ENCODE measurements at places on chromosomes 2 and 18.
A peak's percentile ranks its signal among the peaks of the same experiment; 100 is the strongest.

GRCh38 chr2:9536504-9536903 is 19.1 kb downstream of the ADAM17 start:
- peak; percentile 60 for DNase-seq

DNA sequence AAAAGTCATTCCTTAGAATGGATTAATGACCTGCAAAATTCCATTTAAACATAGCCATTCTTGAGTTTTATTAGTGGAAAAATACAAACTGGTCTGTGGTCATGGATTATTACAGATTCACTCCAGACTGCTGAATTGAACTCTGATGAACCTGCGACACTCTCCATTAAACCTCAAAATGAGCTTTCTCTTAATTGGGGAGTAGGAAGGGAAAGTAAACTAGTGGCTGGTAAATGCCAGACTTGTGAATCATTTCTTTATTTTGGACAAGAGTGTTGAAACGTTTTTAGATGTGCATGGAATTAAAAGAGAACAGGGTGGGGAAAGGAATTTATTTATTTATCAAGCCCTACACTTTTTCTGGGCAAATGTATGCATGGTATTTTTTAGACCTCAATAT is 321.2 kb upstream of the FANCL start:
- no peak for DNase-seq

DNA sequence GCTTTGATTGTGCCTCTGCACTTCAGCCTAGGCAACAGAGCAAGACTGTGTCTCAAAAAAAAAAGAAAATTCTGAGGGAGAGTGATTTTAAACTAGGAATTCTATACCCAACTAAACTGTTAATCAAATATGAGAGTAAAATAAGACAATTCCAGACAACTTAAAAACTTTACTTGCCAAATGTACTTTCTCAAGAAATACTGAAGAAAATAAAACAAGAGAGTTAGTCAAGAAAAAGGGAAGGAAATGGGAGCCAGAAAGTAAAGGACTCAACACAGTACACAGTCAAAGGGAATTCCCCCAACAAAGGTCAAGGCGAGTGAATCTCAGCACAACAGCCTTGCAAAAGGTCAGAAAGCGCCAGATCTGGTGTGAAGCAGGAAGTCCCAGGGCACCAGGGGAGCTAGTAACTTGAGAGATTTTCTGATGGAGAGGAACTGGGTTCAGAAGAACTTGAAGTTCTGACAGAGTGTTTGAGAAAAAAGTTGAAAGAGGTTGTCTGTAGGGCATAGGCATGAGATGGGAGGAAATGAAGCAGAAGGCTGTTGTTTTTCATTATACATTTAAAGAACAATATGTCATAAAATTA is 22.6 kb upstream of the TBC1D8 start:
- no peak for DNase-seq

- no peak for DNase-seq
Measured at GRCh38 chr18:57519668-57520424, 66.7 kb downstream of the FECH start.

DNA sequence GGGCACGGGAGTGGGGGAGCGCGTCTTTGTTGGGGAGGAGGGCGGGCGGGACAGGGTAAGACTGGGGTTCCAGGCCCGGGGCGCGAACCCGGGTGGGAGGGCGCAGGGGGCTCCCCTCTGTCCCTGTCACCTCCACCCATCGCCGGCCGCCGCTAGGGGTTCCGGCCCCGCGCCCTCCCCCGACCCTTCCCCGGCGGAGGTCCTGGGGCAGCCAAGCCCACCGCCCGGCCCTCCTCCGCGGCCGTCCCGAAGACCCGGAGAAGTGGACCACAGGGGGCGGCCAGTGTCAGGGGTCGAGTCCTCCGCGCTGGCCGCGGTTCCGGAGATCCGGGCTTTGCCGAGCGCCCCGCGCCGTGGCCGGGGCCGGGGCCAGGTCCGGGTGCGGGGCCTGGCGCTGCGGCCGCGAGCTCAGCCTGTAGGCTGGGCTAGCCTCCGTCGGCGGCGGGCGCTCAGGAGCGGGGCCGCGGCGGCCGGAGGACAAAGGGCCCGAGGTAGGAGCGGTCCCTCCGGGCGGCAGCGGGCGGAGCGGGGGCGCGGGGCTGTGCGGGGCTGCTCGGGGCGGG is 16.6 kb upstream of the E2F6 start:
- DNase-seq, result no peak

DNA sequence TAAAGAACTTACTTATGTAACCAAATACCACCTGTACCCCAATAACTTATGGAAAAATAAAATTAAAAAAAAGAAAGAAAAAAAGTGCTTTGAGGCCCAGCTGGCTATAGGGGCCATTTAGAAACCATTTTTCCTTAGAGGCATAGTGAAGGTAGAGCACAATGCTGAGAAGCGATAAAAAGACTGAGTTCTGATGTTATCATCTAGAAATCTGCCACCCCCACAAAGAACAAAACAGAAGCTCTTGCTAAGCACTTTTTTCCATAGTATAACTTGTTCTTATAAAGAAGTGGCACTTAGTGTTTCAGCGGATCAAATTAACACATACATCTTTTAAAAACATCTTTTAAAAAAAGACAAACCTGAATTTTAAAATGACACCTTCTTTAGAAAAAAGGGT is 51.4 kb downstream of the ICOS start:
- no peak for DNase-seq

DNA sequence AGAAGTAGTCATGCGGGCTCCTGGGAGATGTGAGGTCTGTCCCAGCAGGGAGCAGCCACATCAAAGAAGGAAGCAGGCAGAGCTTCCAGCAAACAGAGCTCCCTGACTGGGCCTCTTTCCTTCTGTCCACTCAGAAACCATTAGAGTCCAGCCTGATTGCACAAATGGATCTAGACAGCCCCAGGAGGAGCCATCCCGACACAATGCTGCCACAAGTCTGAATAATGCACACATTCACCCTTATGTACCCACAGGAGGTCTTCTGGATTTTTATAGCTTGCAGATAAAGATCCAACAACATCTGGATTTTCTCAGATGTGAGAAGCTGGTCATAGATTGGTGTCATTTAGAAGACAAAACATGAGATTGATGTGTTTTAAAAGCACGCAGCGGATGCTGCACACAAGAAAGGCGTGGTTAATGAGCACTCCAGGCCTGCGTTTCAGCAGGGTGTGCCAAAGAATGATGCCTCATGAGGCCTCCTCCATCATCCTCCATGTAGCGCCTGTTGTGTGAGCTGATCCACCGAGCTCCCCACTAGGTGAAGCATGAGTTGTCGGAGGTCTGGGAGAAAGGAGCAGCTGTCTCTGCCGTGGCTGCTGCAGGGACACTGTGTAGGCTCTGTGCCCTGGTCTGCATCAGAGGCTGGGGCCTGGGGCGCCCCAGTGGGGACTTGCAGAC is 60.6 kb downstream of the MTCL1 start:
- no peak for DNase-seq

DNA sequence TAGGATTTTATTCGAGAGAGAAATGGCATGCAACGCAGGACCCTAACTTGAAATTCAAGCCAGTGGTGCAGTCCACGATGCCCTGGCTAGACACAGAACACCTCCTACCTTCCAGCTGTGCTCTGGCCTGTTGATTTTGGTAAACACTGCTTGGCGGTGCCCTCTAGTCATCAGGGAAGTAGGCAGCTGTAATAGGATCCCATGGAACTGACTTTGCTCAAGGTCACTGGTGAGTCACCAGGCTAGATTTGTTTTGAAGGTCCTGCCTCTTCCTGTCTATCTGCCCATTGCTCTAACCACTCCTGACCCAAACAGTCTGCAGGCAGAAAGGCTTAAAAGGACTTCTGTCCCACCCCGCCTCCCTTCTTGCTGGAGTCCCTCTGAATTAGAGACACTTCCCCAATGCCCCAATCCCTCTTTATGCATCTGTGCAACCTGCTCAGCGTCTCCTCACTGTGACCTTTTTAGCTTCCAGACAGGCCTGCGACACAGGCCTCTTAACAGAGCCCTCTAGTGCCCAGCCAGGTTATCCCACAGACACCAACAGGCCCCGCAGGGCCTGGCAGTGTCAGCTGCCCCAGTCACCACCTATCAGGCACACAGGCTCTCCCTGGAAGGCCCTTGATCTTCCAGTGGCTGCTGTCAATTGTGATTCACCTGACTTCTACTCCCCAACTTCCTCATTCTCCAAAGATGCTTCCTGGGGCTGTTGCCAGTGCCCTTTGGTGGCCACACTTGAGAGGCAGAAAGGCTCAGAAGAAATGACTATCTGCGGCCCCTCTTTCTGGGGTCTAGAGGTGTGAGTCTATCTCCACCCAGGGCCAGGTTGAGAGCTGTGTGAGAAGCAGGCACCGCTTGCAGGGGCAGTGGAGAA is 5.2 kb downstream of the TMEM127 start:
- peak; percentile 75 for DNase-seq

DNA sequence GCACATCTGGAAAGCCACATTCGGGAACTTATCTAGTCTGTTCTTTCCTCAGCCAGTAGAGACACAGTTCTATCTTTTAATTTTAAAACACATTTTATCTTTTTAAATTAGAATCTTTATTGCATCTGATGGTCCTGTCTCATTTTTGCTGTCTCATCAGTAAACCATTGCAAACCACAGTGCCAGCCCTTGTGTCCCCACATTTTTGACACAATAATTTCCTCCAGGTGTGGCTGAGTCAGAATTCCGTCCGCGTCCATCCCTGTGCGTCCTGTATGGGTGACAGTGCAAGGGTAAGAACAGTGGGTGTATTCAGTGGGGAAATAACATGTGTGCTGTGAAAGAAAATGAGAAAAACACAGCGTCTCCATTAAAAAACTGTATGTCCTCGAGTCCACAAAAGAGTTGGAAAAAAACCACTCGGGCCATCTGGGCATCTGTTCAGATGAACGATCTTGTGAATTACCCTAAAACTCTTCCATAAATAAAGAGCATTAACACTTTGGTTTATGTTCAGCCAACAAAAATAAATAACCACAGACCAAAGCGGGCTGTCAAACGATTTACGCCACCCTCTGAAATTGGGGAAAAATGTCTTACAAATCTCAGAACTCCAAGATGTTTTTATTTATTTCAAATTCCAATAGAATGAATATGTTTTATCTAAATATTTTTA is 137.3 kb downstream of the ZNF516 start:
- DNase-seq, result no peak

GRCh38 chr2:122692400-122693083 is 937.1 kb downstream of the TSN start:
- no peak for DNase-seq

- DNase-seq, result no peak
Measured at GRCh38 chr2:109689182-109689930, 75.2 kb downstream of the SOWAHC start.

DNA sequence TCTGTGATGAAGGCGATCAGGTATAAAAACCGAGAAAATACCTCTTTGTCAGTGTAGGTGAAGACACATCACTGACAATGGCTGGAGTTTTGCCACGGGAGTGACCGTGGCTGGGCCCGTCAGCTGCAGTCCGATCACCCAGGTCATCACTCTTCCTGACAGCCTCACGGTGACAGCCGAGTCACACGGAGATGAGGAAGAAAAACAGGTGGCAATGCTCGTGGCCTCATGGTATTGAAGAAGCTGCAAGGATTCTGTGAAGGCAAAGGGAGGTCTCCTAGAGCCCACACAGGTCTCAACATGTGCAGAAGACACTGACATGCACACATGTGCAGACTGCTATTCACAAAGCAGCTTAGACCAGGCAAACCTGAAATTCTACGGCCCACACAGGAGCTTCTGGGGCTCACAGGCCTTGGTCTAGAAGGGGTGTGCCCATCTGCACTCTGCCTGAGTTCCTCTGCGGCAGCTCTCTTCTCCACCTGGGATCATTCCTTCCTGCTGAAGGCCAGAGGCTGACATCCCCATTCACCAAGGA is 7.4 kb downstream of the COPS9 start:
- DNase-seq, result no peak

- DNase-seq, result no peak
Measured at GRCh38 chr2:175025946-175026345, 20.8 kb upstream of the CHN1 start.

- no peak for DNase-seq
Measured at GRCh38 chr2:189552991-189553404, 27.6 kb downstream of the SLC40A1 start.

GRCh38 chr18:58893388-58894099 is 28.9 kb downstream of the ZNF532 start:
- no peak for DNase-seq

DNA sequence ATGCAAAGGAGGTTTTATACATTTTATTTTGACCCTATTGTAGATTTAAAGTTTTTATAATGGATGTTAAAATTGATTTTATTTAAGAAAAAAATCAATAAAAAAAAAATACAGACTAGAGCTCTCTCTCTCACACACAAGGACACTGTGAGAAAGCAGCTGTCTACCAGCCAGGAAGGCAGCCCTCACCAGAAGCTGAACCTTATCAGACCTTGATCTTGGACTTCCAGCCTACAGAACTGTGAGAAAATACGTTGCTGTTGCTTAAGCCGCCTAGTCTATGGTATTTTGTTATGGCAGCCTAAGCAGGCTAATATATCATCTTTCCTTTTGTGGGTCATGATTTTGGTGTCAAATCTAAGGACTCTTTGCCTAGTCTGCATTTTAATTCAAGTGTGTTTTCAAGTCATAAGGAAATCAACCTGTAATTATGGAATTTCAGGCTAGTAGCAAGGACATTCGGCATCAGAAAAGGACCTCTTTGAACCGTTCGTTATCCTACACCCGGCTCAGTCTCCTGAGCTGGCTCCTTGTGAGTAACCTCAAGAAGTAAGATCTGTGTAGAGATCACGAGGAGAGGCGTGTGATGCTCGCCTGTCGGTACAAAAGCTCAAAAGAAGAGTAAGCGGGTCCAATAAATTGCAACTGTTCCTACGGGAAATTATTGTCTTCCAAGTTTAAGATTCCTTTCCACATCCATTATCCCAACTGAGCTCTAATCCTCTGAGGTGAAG is 98.2 kb downstream of the PDCL3 start:
- no peak for DNase-seq

DNA sequence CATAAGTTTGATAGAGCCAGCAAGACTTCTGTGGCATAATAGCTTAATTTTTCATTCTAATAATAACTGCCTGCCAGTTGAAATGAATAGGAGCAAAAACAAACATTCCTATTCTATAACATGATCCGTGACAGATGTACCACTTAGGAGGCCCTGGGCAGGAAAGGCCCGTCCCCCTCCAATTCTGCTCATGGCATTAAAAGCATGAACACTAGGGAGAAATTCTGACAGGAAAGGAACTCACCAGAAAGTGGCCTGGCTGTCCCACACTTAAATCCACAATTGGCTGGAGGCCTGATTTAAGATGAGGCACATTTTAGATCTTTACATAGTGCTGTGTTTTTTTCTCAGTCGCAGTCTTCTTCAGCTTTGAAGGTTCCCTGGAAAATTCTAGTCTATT is 261.9 kb upstream of the ETAA1 start:
- DNase-seq, result no peak

DNA sequence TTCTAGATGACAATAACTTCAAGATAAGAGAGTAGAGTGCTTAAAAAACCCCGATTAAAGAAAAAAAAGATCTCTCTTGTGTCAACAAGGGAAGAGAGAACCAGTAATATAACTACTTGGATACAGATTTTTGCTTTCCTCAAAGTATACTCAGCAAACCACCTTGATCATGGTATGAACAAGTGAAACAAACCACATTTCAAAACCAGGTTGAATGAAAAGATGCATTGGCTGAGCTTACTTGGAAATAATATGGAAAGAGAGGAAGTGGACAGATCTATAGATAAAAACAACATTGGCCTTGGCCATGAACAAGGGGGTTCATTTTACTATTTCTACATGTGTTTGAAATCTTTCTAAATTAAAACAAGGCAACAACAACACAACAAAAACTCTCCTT is 50.1 kb downstream of the ATP8B1 start:
- no peak for DNase-seq

Data from ACHN (cell line).